ENCODE measurements at places on chromosomes 3 and 15. TPM values are rescaled to one million over a fixed set of nuclear protein-coding genes. Genes with fewer than 3 reads are reported as not detected.
A peak's percentile ranks its signal among the peaks of the same experiment; 100 is the strongest.

GRCh38 chr3:62859203-62859791 lies 15.9 kb downstream of the CADPS start:
- no peak for DNase-seq

GRCh38 chr3:44992555-44993470 lies 16.8 kb downstream of the EXOSC7 start:
- DNase-seq, result peak; percentile 20

DNA sequence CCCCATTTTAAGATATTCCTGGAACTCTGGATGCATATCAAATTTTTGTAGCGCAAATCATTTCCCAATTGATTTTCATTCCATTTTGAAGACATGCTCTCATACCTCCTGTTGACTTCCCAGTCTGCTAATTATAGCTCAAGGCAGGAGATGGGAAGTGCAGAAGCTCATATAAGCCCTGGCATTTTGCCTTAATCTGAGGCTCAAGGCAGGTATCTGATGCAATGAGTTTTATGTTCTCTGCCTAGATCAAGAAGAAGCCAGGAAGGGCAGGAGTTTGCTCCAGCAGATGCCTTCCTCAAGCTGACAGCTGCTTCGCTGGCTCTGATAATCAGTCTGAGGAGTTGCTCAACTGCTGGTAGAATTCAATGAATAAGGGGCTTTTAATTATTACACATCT lies 65.6 kb upstream of the NEDD4 start:
- no peak for DNase-seq

GRCh38 chr3:128415200-128415772 lies 51.4 kb downstream of the DNAJB8 start:
- no peak for DNase-seq

GRCh38 chr15:66452420-66452819 lies 45.1 kb downstream of the SNAPC5 start:
- no peak for DNase-seq

DNA sequence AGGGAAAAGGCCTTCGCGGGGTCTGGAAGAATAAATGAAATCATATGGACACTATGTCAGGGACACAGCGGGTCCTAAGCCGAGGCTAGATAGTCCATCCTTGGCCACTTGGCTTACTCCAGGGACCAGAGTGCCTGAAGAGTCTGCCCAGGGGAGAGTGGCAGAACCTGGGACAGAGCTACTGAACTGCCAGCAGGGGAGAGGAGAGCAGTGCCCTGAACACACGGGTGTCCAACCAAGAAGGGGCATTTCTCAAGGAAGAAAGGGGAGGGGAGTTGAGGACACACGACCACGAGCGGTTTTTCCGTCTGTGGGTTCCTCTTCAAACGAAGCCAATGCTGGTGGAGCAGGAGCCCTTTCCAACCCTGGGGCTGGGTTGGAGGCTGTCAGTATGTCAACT lies 1.0 kb downstream of the ACAN start:
- DNase-seq, result no peak

- DNase-seq, result no peak
These were observed 41.2 kb downstream of the PTPN23 start for GRCh38 chr3:47421741-47422649.

- no peak for DNase-seq
These were observed 6.5 kb downstream of the GPR27 start for GRCh38 chr3:71760140-71760539.

DNA sequence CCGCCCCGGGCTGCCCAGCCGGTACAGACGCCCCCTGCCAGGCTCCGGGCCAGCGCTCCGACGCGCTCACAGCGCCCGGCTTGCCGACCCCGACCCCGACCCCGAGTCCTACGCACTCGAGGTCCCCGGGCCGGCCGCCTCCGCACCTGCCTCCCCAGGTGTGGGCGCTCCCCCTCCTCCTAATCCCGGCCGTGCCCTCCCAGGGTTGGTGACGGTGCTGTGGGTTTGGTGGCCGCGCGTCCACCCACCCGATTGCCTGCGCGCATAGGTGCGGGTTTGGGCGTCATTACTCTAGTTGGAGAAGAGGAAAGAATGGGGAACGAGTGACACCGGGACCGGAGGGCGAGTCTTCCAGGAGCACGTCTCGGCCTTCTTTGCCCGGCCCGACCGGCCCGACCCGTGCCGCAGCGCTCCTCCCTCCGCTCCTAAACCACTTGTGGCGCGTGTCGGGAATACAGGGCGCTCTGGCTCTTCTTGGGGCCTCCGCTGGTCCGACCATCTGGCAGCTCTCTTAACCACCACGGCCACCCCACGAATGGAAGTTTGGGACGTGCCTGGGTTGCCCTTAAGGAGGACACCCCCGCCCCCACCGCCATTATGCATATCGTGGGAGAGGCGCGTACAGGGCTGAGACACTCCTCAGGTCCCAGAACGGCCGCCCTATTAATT lies 810 bp upstream of the THRB start:
- no peak for DNase-seq

DNA sequence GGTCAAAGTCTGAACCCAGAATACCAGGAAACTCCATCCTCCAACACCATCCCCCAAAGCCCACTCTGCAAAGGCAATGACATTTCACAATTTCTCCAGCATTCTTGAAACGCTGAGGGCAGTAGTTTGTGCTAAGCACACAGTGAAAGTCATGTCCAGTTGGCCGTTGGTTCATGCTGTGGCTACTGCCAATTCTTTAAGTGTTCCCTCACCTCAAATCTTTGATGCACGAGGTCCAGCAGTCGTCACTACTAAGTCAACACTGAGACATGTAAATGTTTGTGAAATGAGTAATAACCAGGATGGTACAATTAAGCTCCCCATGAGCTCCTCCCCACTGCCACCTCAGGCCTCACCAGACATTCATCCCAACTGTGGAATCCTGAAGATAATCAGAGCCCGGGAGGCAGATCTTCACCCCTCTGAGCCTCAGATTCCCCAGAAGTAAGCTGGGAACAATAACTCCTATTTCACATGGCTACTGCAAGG lies 7.0 kb downstream of the SUCLG2 start:
- no peak for DNase-seq

DNA sequence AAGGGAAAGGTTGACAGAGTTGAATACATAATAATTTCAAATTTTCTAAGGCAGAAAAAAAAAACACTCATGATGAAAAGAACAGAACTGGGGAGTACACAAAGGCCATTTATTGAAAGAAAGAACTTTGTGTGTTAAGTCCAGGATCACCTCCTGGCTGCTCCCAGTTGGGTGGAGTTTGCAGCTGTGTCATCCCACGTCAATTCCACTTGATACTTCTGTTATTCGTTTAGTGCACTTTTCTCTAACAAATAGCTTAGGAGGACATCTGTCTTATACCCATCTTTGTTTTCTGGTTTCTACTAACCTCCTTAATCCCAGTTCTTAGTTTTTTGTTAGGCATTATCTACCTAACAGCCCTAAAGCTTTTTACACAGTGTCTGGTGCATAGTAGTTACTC lies 44.7 kb downstream of the SGO1 start:
- DNase-seq, result no peak

DNA sequence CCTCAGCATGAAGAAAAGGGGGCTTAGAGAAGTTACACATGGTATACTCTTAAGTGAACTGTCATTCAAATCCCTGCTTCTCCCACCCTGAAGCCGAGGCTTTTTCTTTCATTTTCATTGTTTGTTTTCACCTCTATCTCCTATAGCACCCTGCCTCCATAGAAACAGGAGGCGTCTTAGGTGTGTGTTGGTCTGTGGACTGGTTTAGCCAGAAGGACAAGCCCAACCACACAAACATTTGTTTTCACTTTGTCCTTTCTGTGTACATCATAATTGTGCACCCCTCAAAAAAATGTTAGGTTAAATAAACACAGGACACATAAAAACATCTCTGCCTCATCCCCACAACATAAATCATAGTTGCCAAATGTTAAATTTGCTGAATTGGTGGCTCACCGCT lies 73.3 kb upstream of the UBE2E2 start:
- DNase-seq, result no peak

DNA sequence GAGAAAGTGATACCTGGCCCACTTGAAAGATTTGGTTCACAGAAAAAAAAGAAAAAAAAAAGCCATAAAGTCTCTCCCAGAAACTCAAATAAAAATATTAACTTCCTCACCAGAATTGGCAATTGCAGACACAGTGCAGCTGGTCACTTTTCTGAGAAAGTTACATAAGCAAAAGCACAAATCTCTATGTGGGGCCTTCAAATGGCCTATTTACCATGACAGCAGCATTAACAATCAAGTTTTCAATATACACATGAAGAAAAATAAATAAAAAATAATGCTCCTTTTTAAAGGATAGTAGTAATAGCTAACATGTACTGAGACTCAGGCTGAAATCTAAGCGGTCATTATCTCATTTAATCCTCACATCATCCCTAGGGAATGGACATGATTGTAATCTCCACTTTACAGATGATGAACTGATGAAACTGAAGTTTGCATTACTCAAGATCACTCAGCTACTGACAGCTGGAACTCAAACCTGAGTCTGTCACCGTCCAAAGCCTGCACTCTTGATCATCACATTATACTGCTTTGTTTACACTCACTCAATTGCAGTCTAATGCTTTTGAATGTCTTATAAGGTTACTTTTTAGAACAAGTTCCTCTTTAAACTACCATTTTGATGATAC lies 3.3 kb downstream of the NPTN start:
- no peak for DNase-seq

- no peak for DNase-seq
These were observed 117.5 kb upstream of the PTPRG start for GRCh38 chr3:61443886-61444285.

DNA sequence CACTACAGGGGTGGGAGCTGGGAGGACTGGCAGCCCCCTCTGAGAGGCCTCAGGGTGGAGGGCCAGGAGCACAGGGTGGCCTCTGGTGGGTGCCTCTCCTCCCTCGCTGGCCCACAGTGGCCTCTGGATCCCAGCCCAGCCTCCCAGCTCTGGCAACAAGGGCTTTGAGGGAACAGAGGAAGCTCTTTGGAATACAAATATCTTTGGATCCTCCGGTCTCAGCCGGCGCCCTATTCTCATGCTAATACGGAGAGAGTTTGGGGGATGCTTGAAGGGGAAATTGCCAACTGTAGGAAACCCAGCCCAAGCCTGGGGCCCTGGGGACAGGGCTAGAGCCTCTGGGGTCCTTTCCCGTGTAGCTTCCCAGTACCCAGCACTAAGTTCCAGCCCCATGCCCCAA lies 33.4 kb upstream of the INSYN1 start:
- DNase-seq, result no peak

GRCh38 chr3:133948131-133948810 lies 52.6 kb upstream of the RAB6B start:
- DNase-seq, result no peak

- peak; percentile 36 for DNase-seq
These were observed 42.8 kb upstream of the RAF1 start for GRCh38 chr3:12706504-12707253.

CCR5 gene
- 12.5 TPM for total RNA-seq

GABRB3 gene
- total RNA-seq, result 0.54 TPM

ST3GAL6 gene
- not detected for total RNA-seq

UROC1 gene
- total RNA-seq, result 0.09 TPM

LMLN gene
- total RNA-seq, result 5.5 TPM

DUOX1 gene
- not detected for total RNA-seq

TMEM266 gene
- not detected for total RNA-seq

MYD88 gene
- 32.4 TPM for total RNA-seq

CHP1 gene
- 30.2 TPM for total RNA-seq

DUSP7 gene
- total RNA-seq, result 15.9 TPM

Data from T-cell (primary cell).